ENCODE measurements at places on chromosomes 16 and 17. TPM values are rescaled to one million over a fixed set of nuclear protein-coding genes. Genes with fewer than 3 reads are reported as not detected.

Gene IKZF3
- 21.1 TPM for total RNA-seq

Gene HEATR9
- not detected for total RNA-seq

Gene RASL10B
- 0.39 TPM for total RNA-seq

Gene KRT40
- total RNA-seq: not detected

Gene PRDM7
- total RNA-seq: not detected

Gene C17orf50
- not detected for total RNA-seq

Gene LRRC36
- not detected for total RNA-seq

Gene SEPTIN1
- 413 TPM for total RNA-seq

Gene TSPAN10
- total RNA-seq: 0.48 TPM

Gene DHRS11
- total RNA-seq: 3.8 TPM

Gene SLC5A2
- 0.17 TPM for total RNA-seq

Gene CCDC154
- total RNA-seq: 2.7 TPM

Gene MMP2
- not detected for total RNA-seq

Gene CLEC18B
- not detected for total RNA-seq

Gene KRTAP2-3
- total RNA-seq: not detected

Gene B3GNT9
- total RNA-seq: 13.6 TPM

Gene OSGIN1
- 0.66 TPM for total RNA-seq

Gene NUDT16L1
- 32.8 TPM for total RNA-seq

Gene WDR81
- total RNA-seq: 47.6 TPM

Gene KRTAP16-1
- total RNA-seq: 0.14 TPM

Gene ASIC2
- not detected for total RNA-seq

Gene ATP1B2
- 0.17 TPM for total RNA-seq

Gene DLG4
- 11.9 TPM for total RNA-seq

Gene C1QTNF8
- not detected for total RNA-seq

Gene CD300E
- total RNA-seq: not detected

Gene KRTAP2-1
- not detected for total RNA-seq

Gene SYNGR3
- total RNA-seq: 2.2 TPM

Gene KRT15
- total RNA-seq: not detected

Gene HID1
- 0.58 TPM for total RNA-seq

Gene NXPH3
- total RNA-seq: not detected

Gene PCGF2
- 0.38 TPM for total RNA-seq

Gene CSH2
- not detected for total RNA-seq

Gene SSTR5
- not detected for total RNA-seq

Gene MYLK3
- not detected for total RNA-seq

Gene CHRNB1
- 15.3 TPM for total RNA-seq

Gene KRTAP9-2
- total RNA-seq: not detected

Gene KRT33A
- total RNA-seq: not detected

Gene CAPNS2
- total RNA-seq: not detected

Gene GPR142
- total RNA-seq: not detected

Gene MEIOB
- not detected for total RNA-seq

Gene NPIPA3
- total RNA-seq: 6.1 TPM
